GM23248 (cell line): ENCODE measurements at places on chromosomes 7 and 10.
A peak's percentile ranks its signal among the peaks of the same experiment; 100 is the strongest.

- DNase-seq: peak; percentile 76
Observed at GRCh38 chr10:27504808-27505460, 830 bp downstream of the RAB18 start.

GRCh38 chr10:96228408-96228994, 42.9 kb downstream of the BLNK start:
- DNase-seq: no peak

DNA sequence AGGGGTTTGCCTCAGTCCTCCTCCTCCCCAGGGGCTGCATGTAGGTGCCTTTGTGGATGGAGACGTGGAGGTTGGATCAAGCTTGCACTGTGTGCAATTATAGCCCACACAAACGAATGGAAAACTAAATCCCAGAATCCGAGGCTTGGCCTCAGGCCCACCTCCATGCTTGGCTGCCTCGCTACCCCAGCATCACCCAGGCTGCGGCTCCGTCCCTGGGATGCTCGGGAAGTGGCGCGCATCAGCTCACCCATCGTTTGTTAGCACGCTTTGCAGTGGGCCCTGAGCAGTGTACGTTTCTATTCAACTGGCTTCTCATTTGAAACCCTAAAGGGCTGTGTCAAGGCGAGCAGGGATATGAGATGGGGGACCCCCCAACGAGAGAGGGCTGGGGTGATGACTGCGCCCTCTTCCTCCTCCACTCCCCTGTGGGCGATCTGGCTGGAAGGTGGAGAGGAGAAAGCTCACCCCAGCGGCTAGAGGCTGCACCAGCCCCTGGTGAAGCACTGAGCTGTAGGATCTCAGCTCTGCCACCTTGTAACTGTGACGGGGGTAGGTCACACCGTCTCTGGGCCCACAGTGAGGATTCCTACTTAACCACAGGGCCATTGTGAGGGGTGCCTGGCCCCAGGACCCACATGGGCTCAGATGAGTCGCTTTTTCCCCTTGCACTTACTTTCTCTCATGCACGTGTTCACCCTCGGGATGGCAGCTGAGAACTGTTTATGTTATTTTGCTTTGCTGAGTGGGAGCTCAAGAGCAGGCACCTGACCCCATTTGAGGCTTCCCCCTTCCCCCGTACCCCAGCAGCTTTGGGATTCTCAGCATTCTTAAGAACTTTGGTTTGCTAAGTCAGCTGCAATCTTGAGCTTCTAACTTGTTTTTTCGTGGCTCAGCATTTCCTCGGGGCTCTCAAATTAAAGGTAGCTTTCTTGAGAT, 12.7 kb upstream of the BTBD16 start:
- DNase-seq: peak; percentile 33

GRCh38 chr10:4691301-4691700, 134.7 kb upstream of the AKR1E2 start:
- peak; percentile 34 for DNase-seq

DNA sequence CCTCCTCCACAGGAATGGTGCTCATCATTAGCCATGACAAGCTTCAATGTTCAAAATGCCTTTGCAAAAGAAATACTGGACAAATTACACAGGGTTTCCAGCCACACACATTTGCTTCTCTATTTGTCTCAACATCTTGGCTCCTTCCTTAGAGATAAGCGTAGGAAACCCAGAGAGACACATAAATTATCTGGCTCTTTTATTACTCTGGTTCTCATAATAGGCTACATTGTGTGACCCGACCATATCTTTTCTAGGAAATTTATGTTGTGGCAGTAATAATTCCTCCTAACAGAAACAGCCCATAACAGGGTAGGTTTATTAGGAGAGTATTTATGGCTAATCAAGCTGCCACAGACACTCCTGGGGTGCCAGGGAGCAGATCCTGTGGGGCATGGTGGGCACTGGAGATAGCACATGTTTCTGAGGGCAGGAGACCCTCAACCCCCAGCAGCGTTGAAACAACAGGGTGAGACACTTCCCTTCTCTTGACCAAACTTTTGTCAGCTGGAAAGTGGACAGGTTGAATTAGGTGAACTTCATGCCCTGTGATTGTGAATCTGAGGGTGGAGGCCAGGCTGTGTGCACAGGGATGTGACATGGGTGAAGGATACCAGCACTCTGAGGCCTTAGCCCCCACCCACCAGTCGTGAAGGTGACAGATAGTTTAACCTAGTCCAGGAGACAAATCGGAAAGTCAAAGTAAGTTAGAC, 295.9 kb upstream of the ZNF32 start:
- DNase-seq: no peak

- peak; percentile 47 for DNase-seq
Observed at GRCh38 chr10:11616021-11616420, 4.6 kb upstream of the USP6NL start.

GRCh38 chr10:62112300-62112699, 156.3 kb downstream of the RTKN2 start:
- DNase-seq: no peak

GRCh38 chr7:130367088-130367755, 13.1 kb upstream of the CPA1 start:
- DNase-seq: no peak

- DNase-seq: no peak
Observed at GRCh38 chr7:121390617-121391016, 5.5 kb downstream of the FAM3C start.

- DNase-seq: no peak
Observed at GRCh38 chr10:104447906-104448305, 94.3 kb downstream of the CFAP58 start.

DNA sequence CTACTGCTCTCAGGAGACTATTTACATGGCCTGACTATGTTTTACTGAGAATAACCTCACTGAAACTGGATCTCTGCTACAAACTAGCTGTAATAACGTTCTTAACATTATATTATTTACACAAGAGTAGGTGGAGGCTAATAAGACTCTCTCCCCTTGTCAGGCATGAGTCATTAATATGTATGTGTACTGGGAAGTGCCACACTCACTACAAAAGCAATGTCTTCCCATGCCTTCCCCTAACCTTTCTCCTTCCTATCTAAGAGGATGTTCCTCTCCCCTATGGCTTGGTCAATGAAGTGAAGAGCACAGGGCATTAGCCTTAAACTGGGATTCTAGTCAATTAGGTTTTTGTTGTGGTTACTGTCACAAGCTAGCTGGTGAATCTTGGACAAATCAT, 147.9 kb downstream of the DGKB start:
- peak; percentile 58 for DNase-seq

DNA sequence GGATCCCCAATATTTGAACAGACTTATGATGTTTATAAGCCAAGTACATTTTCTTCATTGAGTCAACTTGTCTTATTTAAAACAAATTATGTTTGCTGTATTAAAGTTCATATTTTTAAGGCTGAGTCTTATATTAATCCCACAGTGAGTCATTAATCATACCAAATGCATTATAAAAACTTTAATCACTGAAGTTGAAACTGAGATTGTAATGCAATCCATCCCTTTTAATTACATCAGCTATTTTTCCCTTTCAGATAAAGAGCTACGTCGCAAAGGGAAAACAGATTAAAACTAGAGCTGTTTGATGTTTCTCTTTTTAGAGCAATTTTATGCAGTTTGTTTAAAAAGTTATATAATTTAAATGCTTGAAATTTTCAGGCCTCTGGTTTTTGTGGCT, 183.0 kb downstream of the ARID5B start:
- peak; percentile 61 for DNase-seq

DNA sequence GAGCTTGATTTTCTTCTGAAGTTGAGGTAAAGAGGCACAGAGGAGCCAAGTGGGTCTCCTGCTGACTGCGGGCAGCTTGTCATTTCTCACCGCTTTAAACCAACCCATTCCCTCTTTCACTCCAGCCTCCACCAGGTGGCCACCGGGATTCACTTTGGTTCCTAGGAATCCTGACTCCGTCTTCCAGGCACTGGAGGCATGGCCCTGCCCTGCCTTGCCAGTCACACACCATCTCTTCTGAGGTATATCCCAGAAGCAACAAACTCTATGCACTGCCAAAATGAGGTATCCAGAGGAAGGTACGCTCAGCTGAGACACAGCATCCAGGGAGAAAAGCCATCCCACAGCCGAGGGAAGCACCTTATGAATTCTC, 280.8 kb downstream of the TNS3 start:
- no peak for DNase-seq

DNA sequence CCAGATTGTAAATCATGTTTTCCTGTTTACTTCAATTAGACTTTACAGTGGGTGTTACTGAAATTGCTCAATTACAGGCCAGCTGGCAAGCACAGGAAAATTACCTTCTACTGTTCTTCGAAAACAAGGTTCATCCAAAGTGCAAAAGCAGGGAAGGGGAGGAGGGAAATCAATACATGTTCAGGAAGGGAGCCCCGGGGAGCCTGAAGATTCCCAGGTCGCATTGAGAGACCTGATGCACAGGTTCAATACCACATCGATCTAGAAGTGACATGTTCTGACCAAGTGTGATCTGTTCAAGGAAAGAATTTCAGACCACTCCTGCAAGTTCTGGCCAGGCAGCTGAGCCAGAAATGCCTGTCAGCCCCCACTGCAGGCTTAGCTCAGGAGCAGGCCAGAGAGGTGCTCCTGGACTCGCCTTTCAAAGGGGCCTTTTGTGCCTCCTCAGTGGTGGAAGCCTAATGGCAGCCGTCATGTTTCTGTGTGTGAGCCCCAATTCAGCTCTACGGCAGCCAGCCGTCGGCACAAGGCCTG, 35.9 kb downstream of the FAM53B start:
- no peak for DNase-seq

DNA sequence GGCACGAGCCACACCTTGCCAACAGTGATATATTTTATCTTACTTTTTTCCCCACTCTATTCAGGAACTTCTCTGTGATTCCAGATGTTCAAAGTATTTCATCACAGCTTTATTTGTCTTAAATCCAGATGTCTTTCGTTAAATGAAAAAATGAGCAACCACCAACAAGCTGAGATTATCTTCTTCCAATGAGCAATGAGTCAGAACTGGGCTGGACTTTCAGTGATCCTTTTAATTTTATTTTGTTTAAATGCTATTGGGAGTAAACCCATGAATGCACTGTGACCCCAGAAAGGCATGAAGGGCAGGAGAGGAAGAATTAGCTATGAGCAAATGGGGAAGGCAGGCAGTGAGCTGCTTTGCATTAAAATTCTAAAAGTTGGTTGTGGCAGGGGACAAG, 77.6 kb upstream of the IMMP2L start:
- peak; percentile 60 for DNase-seq

GRCh38 chr10:67697724-67698131, 1.7 kb upstream of the CTNNA3 start:
- peak; percentile 66 for DNase-seq

DNA sequence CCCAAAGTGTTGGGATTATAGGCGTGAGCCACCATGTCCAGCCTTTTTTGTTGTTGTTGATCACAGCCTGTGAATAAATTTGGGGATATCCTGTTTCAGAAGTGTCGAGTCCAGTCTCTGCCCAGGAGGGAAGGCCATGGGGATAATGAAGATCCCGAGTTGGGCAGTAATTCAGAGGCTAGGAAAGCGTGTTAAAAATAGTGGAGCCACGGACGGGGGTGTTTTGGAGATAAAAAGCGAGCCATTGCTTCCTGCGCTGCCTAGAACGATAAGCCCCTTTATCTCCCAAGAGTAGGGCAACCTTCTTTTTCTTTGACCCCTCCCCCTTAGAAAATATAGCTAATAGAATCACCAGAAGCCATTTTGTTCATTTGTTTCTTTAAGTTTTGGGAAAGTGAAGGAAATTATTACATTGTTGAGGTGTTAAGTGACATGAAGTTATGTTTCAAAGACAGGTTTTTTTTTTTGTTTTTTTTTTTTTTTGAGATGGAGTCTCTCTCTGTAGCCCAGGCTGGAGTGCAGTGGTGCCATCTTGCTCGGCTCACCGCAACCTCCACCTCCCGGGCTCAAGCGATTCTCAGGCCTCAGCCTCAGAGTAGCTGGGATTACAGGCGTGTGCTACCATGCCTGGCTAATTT, 43.3 kb downstream of the IL15RA start:
- no peak for DNase-seq

DNA sequence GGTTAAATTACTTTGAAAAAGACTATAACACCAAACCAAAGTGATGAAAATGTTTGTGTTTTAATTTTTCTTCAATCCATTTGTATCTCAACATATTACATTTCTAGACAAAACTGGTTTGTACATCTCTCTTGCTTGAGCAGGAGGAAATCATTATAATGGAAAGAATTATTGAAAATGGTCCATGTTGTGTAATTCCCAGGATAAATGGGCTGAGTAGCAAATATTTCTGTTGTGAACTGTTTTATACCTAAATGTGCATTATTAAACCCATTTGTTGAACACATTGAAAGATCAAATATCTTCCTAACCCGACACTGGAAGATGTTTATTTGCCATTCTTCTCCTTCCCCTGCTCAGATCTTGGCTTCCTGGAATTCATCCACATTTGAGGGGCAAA, 14.1 kb upstream of the CDK6 start:
- no peak for DNase-seq

- DNase-seq: no peak
Observed at GRCh38 chr10:77859200-77859864, 67.2 kb downstream of the DLG5 start.

DNA sequence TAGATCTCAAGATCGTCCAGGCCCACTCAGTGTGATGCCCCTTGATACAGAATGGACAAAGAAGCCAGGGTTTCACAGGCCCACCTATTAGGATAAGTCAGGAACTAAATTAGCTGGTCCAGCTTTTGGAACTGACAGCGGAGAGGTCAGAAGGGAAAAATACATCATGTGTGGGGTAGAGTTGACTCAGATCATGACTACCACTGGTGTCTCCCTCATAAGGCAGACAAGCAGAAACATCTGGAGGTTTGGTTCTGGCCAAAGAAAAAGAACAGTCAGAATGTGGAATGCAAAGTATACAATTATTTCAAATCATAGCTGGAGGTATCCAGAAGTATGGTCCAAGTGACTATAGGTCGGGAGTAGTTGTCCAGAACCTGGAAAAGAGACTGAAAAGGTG, 621.1 kb upstream of the CELF2 start:
- no peak for DNase-seq

- DNase-seq: no peak
Observed at GRCh38 chr10:23413629-23414089, 25.2 kb upstream of the OTUD1 start.

GRCh38 chr10:17737027-17737965, 14.7 kb upstream of the TMEM236 start:
- DNase-seq: peak; percentile 65

DNA sequence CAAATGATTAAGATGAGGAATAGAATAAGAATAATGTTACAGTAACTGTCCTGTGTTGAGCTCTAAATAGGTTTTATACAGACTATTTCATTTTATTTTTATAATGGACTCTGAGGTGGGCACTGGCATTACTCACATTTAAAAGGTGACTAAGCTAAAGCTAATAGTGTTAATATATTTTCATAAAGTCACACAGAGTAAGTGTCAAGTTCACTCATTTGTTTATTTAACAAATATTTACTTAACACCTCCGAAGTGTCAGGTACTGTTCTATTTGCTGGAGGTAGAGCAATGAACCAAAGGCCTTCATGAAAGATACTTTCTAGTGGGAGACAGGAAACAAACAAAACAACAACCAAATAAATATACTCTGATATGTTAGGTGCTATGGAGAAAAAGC, 44.0 kb downstream of the ASB4 start:
- no peak for DNase-seq

- no peak for DNase-seq
Observed at GRCh38 chr10:94216201-94216600, 146.5 kb downstream of the NOC3L start.
